IMR-90 (cell line): ENCODE measurements at places on chromosomes 7 and 10. TPM values are rescaled to one million over a fixed set of nuclear protein-coding genes. Genes with fewer than 3 reads are reported as not detected.

DNA sequence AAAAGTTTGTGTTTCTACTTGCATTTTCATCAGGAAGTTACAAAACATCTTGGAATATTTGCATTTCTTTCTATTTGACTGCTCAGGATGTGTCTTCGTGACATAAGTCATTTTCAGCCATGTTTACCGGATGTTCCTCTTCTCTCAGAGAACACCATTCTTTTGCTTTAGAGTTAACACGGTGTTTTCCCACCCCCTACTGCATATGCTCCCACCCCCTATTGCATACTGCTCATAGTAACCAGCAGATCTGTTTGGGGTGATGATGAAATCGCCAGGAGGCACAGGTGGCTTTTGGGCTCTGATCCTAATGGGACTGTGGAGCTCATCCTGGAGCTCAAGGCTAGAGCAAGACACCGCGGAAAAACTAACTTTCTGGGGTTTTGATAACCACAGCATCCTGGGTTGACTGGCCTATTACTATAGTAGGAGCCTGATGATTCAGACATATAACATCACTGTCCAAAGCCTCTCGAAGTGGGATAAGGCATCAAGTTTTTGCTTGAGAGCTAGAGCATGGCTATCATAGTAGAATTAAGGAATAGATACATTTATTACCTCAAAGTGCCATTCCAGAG lies 65.1 kb upstream of the BET1 start:
- peak; percentile 49 for DNase-seq

DNA sequence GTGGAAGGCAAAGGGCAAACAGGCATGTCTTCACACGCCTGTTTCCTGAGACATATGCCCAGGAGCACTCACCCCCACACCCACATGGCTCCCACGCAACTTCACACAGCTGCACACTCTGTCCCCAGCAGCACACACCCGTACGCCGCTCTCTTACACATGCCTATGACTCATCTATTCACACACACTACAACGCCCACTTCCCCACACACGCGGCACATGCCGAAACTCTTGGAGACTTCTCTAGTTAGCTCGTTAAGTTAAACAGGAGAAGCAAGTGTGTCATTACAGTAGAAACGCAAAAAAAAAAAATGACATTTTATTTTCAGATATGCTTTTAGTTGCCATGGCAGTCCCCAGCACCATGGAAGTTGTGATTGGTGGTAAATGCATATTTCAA lies 6.7 kb downstream of the CALN1 start:
- no peak for DNase-seq

- DNase-seq: no peak
Measured at GRCh38 chr7:98194186-98194585, 17.1 kb upstream of the BHLHA15 start.

- no peak for DNase-seq
Measured at GRCh38 chr10:100391163-100392002, 44.4 kb downstream of the SCD start.

DNA sequence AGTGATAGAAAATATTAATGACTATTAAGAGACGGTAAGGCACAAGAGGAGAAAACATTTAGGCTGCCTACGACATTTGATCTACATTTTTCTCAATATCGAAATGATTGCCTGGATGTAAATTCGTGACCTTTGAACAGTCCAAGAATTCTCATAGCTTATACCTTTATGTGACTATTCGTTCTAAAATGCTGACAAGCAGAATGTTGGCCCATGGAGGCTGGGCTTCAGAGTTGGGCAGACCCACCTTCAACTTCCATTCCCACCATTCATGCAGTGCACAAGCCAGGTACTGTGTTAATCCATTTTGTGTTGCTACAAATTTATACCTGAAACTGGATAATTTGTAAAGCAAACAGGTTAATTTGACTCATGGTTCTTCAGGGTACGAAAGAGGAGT lies 441.4 kb upstream of the COBL start:
- DNase-seq: no peak

- no peak for DNase-seq
Measured at GRCh38 chr7:128891110-128891941, 19.2 kb downstream of the KCP start.

- peak; percentile 63 for DNase-seq
Measured at GRCh38 chr7:41491883-41492471, 210.9 kb downstream of the INHBA start.

- peak; percentile 31 for DNase-seq
Measured at GRCh38 chr7:116198748-116199410, 11.5 kb upstream of the TES start.

GRCh38 chr7:79806161-79806734 lies 328.4 kb upstream of the GNAI1 start:
- peak; percentile 42 for DNase-seq

DNA sequence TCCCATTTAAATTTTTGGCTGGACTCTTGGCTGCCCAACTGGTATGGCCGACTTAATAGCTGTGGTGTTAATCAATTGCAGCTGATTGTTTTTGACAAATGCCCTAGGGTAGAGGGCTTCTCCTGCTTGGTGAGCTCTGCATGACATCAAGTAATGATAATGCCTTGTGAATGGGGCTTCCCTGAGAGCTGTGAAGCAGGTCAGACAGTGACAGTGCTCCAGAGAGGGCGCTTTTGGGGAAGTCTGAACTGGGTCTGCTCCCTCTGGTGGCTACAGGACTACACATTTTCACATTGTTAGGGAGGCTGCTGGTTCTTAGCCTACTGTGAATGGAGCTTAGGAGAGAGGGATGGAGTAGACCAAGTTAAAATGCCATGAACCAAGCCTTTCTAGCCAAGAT lies 98.8 kb downstream of the SDK1 start:
- peak; percentile 5 for DNase-seq

- DNase-seq: no peak
Measured at GRCh38 chr7:126501617-126502016, 751.1 kb downstream of the GRM8 start.

DNA sequence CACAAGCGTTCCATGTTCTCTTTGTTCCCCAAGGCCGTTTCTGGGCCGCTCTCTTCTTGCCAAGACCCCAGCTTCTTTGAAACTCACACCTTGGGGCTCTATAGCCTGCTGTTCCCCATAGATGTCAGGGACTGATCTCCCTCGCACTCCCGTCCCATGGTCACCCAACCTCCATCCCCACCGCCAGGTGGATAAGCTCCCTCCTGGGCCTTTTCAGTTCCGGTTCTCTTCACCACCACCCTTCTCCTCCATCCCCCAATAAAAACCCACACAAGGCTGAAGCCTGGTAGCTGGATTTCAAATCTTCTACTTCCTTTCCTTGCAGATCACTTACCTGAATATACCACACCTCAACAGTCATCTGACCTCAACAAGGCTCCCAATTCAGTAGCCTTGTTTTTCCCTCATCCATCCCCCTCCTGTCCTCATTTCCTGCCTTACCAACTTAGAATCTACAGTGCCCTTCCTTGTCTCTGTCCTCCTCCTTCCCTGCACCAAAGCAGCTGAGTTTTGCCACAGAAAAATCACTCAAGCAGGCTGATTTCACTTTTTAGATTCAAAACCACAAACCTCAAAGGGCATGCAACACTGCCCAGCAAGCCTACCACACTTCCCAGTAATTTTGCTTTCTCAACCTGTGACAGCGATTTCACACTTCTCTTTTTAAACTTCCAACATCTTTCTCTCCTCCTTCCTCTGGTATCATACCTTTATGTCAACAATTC lies 7.7 kb downstream of the SLC37A3 start:
- peak; percentile 22 for DNase-seq

GRCh38 chr10:80051993-80052392 lies 26.5 kb upstream of the TMEM254 start:
- DNase-seq: no peak

- DNase-seq: peak; percentile 74
Measured at GRCh38 chr7:96303686-96304443, 18.0 kb downstream of the SLC25A13 start.

GRCh38 chr7:137142376-137142775 lies 201.2 kb downstream of the PTN start:
- DNase-seq: peak; percentile 58

GRCh38 chr7:141946796-141947195 lies at the start of gene CLEC5A:
Gene CLEC5A, minus strand, starts transcription at chr7:141946974. Its CDS starts 682 bp downstream, at chr7:141946292.
- DNase-seq: no peak

- no peak for DNase-seq
Measured at GRCh38 chr7:81604808-81605174, 165.1 kb downstream of the HGF start.

- no peak for DNase-seq
Measured at GRCh38 chr7:130279286-130279685, 12.6 kb downstream of the CPA2 start.

DNA sequence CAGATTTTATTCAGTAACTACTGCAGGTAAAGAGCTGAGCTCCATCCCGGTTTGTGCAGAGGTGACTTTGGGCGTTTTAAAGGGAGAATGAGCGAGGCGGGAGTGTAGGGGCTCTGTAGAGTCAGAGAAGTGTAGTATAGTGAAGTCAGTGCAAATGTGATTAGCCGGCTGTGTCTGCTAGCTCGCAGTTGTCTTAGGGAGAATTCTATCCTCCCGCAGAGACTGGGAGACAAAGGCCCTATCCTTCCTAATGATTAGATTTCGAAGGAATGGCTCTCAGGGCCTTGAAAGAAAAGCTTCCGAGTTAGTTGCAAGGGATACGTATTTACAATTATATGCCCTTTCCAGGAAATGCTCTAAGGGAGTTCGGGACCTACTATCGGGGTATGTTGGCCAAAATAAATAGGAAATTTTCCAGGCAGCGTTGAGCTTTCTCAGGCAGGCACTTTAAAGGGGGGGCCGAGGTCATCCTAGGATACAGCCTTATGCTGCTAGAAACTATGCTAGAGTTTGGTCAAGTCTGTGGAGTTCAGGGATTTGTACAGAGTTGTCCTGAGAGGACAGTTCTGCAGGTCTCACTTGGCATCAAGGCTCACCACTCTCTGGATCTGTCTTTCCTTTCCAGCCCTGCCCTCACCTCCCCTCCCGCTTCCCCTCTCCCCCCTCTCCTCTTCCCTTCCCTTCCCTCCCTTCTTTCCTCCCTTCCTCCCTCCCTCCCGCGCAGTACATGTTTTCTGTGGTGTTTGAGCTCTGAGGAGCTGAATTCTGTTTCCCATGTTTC lies 825 bp downstream of the MRPL32 start:
- DNase-seq: peak; percentile 26

- no peak for DNase-seq
Measured at GRCh38 chr7:50646069-50646468, 80.9 kb upstream of the DDC start.

DNA sequence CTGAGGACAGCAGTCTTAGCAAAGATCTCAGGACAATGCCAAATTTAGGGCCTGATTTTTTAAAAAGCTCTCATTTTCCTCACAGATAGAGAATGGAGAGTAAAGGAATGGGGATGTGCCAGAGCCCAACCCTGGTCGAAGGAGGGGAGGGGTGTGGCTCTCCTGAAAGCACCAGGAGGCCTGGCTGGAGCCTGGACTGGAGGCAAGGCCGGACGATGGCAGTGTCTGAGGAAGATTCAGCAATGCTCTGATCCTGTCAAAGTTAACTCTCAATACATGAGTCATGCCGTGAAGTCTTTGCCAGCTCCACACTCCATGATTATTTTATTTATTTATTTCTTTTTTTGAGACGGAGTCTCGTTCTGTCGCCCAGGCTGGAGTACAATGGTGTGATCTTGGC lies 108.3 kb downstream of the UPF2 start:
- DNase-seq: no peak

- no peak for DNase-seq
Measured at GRCh38 chr7:80869821-80870751, 48.8 kb downstream of the SEMA3C start.

GRCh38 chr7:122143376-122143750 lies 686 bp downstream of the AASS start:
- peak; percentile 19 for DNase-seq

- no peak for DNase-seq
Measured at GRCh38 chr7:146943483-146943882, 826.9 kb downstream of the CNTNAP2 start.

- DNase-seq: peak; percentile 17
Measured at GRCh38 chr7:133827707-133828623, 299.2 kb upstream of the LRGUK start.

- DNase-seq: no peak
Measured at GRCh38 chr7:133819695-133820094, 307.4 kb upstream of the LRGUK start.

DNA sequence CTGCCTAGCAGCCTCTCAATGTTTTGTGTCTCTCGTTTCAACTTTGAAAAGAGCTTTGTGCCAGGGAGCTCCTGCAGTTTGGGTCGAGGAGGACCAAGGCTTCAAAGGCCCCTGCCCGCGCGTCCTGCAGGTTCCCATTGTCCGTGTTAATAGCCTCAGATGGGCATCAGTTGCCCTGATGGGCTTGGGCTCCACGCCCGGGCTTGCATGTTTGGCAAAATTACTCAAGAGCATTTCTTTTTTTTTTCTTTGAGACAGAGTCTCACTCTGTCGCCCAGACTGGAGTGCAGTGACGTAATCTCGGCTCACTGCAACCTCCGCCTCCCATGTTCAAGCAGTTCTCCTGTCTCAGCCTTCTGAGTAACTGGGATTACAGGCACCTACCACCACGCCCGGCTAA lies 636.6 kb downstream of the SDK1 start:
- no peak for DNase-seq

DNA sequence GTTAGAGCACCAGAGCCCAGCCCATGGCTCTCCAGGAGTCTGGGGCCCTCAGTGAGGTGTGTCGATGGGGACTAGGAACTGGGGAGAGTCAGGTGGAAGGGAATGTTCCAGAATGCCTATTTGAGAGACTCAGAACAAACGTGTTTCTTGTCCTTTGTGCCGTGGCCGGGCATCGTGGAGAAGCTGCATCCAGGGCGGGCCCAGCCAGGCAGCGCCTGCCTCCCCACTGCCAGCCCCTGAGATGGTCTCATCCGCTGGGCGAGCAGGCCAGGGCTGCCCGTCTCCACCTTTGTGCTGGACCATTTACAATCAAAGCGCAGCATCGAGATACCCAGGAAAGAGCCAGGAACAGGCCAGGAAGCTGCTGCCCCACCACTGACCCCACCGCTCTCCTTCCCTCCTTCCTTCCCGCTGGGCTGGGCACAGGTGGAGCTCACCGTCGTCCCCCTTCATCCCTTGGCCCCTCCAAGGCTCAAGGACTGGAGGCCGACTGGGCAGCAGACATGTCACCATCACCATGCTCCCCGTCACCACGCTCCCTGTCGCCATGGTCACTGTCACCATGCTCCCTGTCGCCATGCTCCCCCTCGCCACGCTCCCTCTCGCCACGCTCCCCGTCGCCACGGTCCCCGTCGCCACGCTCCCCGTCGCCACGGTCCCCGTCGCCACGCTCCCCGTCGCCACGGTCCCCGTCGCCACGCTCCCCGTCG lies 71.1 kb upstream of the ADGRA1 start:
- no peak for DNase-seq

Gene PIK3AP1
- polyA plus RNA-seq: 0.14 TPM in 1 of 2 replicates, not detected in the other

Gene TRIM74
- polyA plus RNA-seq: 0.11 and 0.17 TPM in 2 replicates

Gene EGFR
- 36.9 and 37.8 TPM in 2 replicates for polyA plus RNA-seq

Gene RBM28
- 18.6 and 20.4 TPM in 2 replicates for polyA plus RNA-seq

Gene CARD11
- 0.26 and 0.53 TPM in 2 replicates for polyA plus RNA-seq

Gene IDE
- 6.9 and 9.3 TPM in 2 replicates for polyA plus RNA-seq

Gene C10orf88
- polyA plus RNA-seq: 4.0 and 5.9 TPM in 2 replicates

Gene SMKR1
- polyA plus RNA-seq: 0.26 TPM in 1 of 2 replicates, not detected in the other

Gene RNF148
- polyA plus RNA-seq: not detected in 2 replicates

Gene ABHD11
- polyA plus RNA-seq: 19.9 and 22.6 TPM in 2 replicates

Gene RNF133
- not detected in 2 replicates for polyA plus RNA-seq
